ENCODE measurements at places on chromosomes 16 and 17. TPM values are rescaled to one million over a fixed set of nuclear protein-coding genes. Genes with fewer than 3 reads are reported as not detected.

The CCDC47 gene
- 94.5 TPM for total RNA-seq

The RHOT1 gene
- 54.9 TPM for total RNA-seq

The RUNDC3A gene
- total RNA-seq = 0.20 TPM

The ZFP3 gene
- 0.92 TPM for total RNA-seq

The FAM83G gene
- 27.7 TPM for total RNA-seq

The MSLN gene
- total RNA-seq = not detected

The HMOX2 gene
- total RNA-seq = 46.5 TPM

The TMEM94 gene
- 39.3 TPM for total RNA-seq

The GOT2 gene
- 35.3 TPM for total RNA-seq

The METTL22 gene
- total RNA-seq = 23.8 TPM

The DNAI2 gene
- total RNA-seq = not detected

The CCDC78 gene
- 4.9 TPM for total RNA-seq

The PSME3IP1 gene
- 45.9 TPM for total RNA-seq

The UNC45B gene
- not detected for total RNA-seq

The LYRM1 gene
- 40.2 TPM for total RNA-seq

The GPR179 gene
- total RNA-seq = 0.10 TPM

The PRSS53 gene
- total RNA-seq = 6.0 TPM

The VAT1L gene
- 0.17 TPM for total RNA-seq

The NPIPA5 gene
- total RNA-seq = 5.3 TPM
